ENCODE measurements at places on chromosomes 1 and 21.

DNA sequence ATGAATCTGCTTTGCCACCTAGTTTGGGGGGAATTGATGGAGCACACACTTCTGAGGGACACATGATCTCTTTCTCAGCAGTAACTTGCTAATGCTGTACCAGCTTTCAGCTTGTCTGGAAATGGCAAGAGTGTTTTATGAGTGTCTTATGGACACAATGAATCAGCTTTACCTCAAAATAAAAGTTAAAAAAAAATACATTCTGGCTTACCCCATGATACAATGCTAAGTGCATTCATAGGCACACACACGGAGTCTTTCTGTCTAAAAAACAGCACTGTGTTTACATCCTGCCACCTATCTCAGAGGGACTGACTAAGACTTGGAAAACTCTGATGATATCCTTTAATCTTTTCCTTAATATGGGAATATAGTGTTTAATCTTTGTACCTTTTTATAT, 455.5 kb upstream of the ADAMTS5 start:
- DNase-seq, result no peak

DNA sequence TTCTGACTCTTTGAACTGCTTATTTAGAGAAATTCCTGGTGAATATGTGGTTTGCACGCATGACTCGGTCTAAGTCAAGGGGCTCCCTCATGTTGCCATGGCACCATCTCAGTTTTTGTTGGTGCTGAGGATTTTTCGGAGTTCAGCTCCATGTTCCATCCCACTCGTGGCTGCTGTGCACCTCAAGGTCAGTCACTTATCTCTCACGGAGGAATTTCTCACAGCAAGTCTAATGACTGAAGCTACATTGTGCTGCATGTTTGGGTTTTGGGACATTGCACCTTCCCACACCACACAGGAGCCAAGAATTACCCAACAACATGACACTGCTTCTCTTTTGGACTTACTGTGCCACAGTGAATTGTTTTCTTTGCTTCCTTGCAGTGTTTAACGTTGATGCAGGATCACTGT, 269.9 kb downstream of the NCAM2 start:
- DNase-seq, result no peak

DNA sequence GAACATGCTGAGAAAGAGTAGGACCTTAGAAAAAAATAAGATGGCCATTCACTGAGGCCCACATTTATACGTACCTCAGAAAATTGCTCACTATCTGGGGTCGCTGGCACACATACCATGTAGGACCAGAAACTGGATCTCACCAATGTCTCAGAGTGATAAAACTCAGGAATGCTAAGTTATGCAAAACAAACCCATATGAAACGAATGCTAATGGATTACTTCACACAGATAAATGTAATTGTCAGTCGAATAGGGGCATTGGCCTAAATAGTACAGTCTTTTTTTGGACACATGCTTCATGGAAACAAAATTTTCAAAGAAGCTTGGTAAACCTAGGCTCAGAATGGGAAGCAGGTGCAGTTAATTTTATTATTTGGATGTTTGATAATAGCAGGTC, 32.6 kb upstream of the RGS2 start:
- DNase-seq, result no peak

DNA sequence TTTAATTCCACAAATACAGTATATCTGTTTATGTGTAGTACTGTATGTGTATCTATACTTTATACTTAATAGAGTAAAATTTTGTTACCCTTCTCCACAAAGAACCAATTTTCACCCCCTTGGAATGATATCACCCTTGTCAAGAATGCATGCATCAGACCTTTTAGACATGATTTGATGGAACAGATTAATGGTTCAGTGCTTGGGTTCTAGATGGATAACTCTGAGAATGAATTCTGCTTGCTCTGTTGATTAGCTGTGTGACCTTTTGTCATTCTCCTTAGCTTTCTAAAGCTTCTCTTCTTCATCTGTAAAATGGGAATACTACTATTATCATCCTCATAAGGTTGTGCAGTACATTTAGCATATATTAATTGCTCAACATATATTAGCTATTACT, 105.1 kb downstream of the NEK7 start:
- DNase-seq, result no peak

DNA sequence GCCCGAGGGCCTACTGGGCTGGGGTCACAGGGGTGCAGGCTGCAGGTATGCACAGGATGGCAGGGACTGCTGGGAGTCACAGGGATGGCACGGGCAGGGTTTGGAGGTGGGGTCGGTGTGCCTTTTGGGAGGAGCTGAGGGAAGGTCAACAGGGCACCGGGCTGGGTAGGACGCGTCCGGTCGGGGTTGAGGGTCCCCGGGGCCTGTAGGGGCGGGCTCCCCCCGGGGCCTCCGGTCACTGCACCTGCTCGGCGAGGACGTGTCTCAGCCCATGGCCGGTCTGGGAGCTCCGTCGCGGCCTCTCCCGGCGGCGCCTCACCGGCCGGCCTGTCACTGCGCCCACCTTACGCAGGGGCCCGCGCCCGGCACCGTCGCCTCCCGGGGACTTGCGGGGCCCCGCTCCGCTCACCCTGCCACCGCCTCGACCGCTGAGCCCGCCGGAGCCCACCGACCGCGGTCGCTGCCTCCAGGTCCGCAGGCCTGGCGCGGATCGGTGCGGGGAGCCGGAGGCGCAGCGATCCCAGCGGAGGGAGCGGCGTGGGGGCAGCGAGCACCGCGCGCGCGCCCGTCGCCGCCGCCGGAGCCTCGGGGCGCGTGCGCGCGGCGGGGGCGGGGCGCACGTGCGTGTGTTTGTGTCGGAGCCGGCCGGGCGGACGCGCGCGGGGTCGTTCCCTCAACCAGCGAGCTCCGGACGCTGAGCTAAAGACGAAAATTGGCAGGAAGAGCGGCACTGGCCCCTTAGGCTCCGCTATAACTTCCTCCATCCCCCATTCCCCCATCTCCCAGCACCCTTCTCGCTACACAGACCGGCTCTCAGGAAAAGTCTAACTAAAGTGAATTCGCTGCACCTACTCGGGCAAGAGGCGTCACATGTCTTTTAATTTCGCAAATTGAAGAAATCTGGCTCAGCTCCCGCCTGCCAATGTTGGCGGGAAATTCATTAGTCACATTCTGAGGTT, at the start of gene AMIGO1:
TSS of gene AMIGO1 (minus strand) at position 552 of the 959 bp plus-strand sequence. CDS start 815 bp downstream, outside the sequence.
- no peak for DNase-seq

DNA sequence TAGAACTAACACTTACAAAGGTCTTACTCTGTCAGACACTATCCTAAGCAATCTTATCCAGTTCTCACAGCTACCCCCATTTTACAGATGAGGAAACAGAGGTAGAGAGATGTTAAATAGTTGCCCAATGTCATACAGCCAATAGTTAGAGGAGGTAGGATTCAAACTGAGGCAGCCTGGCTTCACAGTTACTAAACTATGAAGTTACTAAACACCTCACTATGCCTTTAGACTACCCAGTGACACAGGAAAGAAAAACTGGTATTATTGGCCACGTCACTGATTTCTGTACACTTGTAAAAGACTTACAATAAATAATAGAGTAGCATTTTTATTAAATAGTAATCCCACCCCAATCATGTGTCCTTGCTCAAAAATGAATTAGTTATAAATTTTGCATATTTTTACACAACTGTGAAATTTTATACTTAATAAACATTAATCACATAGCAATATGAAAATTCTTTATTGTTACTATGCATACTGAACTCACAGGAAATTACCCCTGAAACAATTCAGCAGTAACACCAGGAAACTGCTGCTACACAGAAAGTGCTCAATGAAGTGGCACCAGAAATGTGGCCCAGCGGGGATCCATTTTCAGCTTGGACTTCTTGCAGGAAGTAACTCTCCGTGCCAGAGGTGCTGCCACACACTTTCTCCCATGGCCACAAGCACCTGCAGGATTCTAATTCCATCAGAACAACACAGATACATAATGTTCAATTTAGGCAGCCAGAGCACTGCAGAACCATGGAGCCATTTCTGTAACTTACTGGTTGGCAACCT, 69.4 kb downstream of the VAV3 start:
- DNase-seq, result no peak

GRCh38 chr1:198416296-198416695, 124.2 kb downstream of the ATP6V1G3 start:
- DNase-seq, result no peak

- no peak for DNase-seq
These were observed 7.2 kb downstream of the TUFT1 start for GRCh38 chr1:151547119-151547899.

DNA sequence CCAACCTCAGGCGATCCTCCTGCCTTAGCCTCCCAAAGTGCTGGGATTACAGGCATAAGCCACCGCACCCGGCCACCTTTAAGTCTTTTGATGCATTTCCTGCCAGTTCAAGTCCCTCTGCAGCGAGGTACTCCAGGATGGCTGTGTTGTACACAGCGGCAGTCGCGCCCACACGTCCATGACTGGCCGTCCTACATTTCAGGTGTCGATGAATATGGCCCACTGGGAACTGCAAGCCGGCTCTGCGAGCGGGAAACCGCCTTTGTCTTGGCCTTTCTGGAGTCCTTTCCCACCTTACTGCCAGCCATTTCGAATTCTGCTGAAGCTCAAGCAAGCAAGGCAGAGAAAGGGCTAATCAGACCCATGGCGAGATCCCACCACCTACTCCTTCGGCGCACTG, 34.6 kb downstream of the TRAPPC10 start:
- no peak for DNase-seq

DNA sequence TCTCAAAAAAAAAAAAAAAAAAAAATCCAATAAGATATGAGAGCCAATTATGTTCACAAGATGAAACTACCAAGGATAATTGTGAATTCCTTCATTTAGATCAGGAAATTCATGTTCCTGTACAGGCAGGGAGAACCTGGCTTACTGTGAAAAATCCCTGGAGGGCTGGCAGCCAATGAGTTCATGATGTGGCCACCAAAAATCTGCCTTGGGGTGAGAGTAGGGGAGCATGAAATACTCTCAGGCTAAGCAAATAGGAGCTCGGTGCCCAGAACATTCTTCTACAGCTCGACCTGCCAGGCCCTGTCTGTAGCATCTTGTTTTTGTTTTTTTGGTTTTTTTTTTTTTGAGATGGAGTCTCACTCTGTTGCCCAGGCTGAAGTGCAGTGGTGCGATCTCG, 50.1 kb downstream of the PIK3CD start:
- no peak for DNase-seq

- DNase-seq, result no peak
These were observed 39.0 kb downstream of the DAB1 start for GRCh38 chr1:57384901-57385300.

GRCh38 chr1:16155537-16156410, at the start of gene EPHA2:
Gene EPHA2 (minus strand): TSS chr1:16156069. CDS start chr1:16155932, 137 bp downstream.
- peak; percentile 51 for DNase-seq

DNA sequence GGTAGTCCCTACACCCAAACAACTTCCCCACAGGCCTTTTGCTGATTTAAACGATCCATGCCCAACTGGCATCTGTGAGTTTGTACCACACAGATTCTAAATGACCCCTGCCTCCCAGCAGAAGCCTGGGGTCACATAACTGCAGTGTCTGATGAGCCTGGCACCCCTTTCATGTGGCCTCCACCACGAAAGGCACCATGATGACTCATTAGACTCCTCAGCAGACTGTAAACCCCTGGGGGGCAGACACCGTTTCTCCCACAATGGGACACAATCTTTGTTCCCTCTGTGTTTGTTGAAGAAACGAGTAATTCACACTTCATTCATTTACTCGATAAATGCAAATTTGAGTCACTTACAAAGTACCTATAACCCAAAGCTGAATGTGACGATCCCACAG, 81.6 kb downstream of the CCDC185 start:
- DNase-seq, result no peak

- no peak for DNase-seq
These were observed 748.2 kb upstream of the ADAMTS5 start for GRCh38 chr21:27715131-27715530.

DNA sequence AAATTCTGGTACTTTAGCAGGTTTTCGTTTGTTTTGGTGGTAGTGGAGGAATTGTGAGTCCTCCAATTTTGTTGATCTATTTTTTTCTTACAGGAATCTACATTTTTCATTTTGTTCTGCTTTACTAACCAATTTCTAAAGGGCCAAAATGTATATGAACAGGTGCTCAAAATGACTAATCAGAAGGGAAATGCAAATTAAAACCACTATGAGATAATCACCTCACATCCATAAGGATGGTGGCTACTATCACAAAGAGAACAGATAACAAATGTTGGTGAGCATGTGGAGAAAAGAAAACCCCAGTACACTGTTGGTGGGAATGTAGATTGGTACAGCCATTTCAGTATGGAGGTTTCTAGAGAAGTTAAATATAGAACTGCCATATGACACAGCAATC, 134.2 kb downstream of the LMO4 start:
- DNase-seq, result no peak

GRCh38 chr1:209370241-209370995, 213.1 kb upstream of the CAMK1G start:
- no peak for DNase-seq

DNA sequence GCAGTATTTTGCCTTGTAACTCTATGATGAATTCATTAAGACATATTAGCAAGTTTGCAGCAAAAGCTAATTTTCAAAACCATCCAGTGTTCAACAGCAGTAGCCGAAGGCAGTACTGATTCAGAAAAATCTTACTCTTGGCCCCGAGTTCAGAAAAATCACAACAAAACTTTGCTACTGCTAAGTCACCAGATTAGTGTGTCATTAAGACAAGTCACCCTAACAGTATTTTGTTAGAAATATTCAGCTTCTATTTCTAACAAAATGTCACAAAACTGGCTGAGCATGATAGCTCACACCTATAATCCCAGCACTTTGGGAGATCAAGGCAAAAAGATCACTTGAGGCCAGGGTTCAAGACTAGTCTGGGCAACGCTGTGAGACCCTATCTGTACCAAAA, 8.2 kb downstream of the GTF2B start:
- DNase-seq, result no peak

DNA sequence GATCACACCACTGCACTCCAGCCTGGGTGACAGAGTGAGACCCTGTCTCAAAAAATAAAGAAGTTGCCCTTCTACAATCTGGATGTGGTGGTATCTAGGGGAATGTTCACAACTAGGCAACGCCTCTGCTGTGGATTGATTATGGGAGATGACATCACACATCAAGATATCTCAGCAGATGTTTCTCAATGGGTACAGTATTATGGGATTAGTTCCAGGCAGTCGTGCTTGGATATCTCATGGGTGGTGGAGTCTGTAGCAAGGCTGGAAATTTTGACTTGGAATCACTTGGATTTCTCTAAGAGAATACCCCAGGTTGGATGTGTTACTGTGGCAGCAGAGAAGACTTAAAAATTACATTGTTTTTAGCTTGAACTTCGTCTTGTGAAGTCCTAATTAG, 7.7 kb downstream of the IFNAR2 start:
- DNase-seq, result no peak

All from C1 segment of cervical spinal cord (tissue), 14 donors.